Activated CD4-positive, alpha-beta T cell treated with anti-CD3 and anti-CD28 coated beads, Interleukin-2, amount 10 ng/mL, durations not matched to agents 7 days and 5 days (primary cell): ENCODE measurements at places on chromosomes 1 and 21. TPM values are rescaled to one million over a fixed set of nuclear protein-coding genes. Genes with fewer than 3 reads are reported as not detected.

Gene ARHGEF10L
- not detected for total RNA-seq

Gene RAB3B
- total RNA-seq: 0.02 TPM

Gene CFAP74
- not detected for total RNA-seq

Gene MYOG
- not detected for total RNA-seq

Gene PDPN
- total RNA-seq: not detected

Gene PLPPR4
- total RNA-seq: not detected

DNA sequence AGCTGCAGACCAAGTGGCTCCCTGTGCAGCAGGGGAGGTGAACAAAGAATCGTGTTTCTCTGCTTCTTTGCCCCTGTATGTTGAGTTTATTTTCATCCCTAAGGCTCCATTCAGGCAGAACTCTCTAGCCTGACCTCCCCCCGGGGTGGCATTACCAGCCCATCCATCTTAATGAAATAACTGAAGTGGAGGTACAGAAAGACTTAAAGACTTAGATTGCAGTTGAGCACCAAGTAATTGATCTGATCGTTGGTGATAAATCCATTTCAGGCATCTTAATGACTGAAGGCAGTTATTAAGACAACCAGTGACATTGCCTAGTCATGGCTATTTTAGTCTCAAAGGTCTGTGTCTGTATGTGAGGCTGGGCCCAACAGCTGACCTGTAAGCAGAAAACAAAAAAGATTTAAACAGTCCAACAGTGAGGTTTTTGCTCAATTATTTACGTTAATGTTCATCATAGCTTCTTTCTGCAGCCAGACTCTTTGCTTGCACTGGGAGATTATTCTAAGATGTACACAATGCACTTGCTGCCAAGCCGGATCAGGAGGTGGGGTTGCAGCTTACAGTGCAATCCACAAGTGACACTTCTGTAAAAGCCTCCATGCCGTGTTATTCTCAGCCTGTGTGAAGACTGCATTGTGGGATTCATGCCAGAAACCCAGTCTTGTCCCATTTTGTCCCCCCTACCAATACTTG is 363.0 kb upstream of the DUSP10 start:
- no peak for DNase-seq
- no peak overlapping the region for H3K4me3 ChIP-seq
- H3K4me1 ChIP-seq: no peaks in the 10 kb centered on the region
- H3K36me3 ChIP-seq: no peaks in the 10 kb centered on the region
- H3K27me3 ChIP-seq: no peaks in the 10 kb centered on the region
- no peak overlapping the region for H3K27ac ChIP-seq

DNA sequence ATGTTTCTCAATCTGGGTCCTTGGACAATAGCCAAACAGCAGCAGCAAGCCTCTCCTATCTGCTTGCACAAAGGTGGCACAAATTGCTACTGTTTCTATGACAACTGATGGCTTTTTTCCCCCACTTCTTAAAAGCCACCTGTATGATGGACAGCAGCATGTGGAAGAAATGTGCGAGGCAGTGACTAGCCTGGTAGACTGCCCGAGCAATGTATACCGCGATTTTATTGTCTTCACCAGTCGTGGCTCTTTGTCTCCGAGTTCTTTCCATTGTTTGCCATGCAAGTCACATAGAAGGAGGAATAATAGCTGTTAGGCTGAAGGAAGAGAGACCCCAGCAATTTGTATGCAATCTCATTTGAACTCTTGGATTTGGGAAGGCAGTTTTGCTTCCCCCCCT is 79.4 kb downstream of the S1PR1 start:
- H3K27me3 ChIP-seq: peaks cover 12% of the 10 kb centered on the region
- H3K36me3 ChIP-seq: no peaks in the 10 kb centered on the region
- H3K4me3 ChIP-seq: no peak overlapping the region
- H3K27ac ChIP-seq: no peak overlapping the region
- DNase-seq: no peak

DNA sequence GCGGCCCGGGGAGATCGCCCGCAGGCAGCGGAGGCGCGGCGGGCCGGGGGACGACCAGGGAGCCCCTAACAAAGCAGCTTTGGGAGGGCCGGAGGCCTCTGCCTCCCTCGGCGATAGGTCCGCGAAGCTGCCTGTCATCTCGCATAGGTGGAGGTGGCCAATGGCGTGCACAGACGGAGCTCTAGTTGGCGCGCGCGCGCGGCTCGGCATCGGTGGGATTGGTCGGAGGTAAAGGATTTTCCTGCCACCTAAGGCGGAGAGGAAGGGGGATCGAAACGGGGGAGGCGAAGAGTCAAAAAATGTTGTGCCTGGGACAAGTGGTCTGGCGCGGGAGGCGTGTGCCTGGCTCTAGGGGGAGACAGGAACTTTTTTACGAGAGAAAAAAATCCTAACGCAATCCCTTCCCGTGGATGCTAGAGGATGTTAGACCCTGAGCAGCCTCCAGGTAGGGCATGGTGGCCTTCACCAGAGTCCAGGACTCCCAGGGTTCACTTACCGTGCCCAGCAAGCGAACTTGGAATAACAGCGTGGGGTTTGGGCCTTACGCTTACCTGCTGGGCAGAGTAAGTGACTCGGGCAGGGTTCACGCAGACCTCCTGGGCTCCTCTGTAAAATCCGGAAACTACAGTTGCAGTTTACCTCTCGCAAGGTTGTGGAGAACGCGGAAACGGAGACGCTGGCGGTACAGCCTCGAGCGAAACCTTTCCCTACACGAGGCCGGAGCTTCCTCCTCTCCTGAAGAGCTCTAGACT is 99.9 kb upstream of the SOD1 start:
- H3K4me1 ChIP-seq: peaks cover 40% of the 10 kb centered on the region
- peaks cover 18% of the 10 kb centered on the region for H3K36me3 ChIP-seq
- H3K27ac ChIP-seq: peak overlapping the region; percentile 86
- DNase-seq: peak; percentile 95
- H3K27me3 ChIP-seq: peaks cover 26% of the 10 kb centered on the region

DNA sequence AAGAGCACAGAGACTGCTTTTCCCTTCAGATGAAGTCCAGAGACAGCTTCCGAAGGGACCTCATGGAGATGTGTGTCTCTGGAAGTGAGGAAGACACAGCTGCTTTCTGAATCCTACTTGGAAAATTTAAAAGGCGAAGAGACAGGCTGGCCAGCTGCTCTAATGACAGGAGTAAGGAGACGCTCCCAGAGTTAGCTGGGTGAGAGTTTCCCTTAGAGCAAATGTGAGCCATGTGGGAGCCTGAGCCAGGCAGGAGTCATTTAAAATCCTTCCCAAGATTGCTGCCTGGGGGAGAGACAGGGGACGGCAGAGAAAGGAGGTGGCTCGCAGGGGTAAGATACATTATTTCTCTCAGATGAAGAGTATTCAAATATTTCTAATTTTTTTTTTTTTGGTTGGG is 53.1 kb downstream of the ZNF326 start:
- no peak overlapping the region for H3K4me3 ChIP-seq
- H3K27ac ChIP-seq: no peak overlapping the region
- H3K36me3 ChIP-seq: no peaks in the 10 kb centered on the region
- H3K4me1 ChIP-seq: no peaks in the 10 kb centered on the region
